Heart left ventricle (tissue), 16 donors: ENCODE measurements at places on chromosomes 5 and 9. TPM values are rescaled to one million over a fixed set of nuclear protein-coding genes. Genes with fewer than 3 reads are reported as not detected.

Gene MUSK
- total RNA-seq = 6.0 TPM

- no peak for DNase-seq
These were observed 439.9 kb downstream of the GADD45G start for GRCh38 chr9:90044710-90045151.

- no peak for DNase-seq
These were observed 105.3 kb downstream of the SIL1 start for GRCh38 chr5:139092741-139093343.

- peak; percentile 27 for DNase-seq
These were observed 185.6 kb downstream of the C9orf50 start for GRCh38 chr9:129435291-129435690.

DNA sequence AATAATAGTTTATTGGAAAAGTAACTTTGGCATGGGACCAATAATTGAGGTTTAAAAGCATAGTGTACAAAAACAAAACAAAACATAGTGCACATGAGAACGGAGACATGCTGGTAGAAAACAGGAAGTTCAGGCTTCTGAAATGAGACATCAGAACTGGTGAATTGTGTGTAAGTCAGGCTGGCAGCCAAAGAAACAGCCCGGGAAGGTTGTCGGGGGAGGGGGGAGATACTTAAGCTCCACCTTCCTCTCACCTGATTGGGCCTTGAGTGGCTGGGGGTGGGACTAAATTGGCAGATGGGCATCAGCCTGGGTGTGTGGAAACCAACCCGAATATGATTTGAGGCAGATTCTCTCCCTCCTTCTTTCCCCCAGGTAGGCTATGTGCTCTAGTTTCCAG is 256.3 kb downstream of the SMARCA2 start:
- no peak for DNase-seq

Gene CTSV
- not detected for total RNA-seq

Gene F2RL1
- 2.8 TPM for total RNA-seq

GRCh38 chr9:95947118-95947517 is 71.6 kb downstream of the ERCC6L2 start:
- no peak for DNase-seq

- DNase-seq = no peak
These were observed 6.4 kb downstream of the SWI5 start for GRCh38 chr9:128282500-128282899.

Gene ZNF879
- 3.3 TPM for total RNA-seq
